ENCODE measurements at places on chromosomes 7 and 10.
A peak's percentile ranks its signal among the peaks of the same experiment; 100 is the strongest.

DNA sequence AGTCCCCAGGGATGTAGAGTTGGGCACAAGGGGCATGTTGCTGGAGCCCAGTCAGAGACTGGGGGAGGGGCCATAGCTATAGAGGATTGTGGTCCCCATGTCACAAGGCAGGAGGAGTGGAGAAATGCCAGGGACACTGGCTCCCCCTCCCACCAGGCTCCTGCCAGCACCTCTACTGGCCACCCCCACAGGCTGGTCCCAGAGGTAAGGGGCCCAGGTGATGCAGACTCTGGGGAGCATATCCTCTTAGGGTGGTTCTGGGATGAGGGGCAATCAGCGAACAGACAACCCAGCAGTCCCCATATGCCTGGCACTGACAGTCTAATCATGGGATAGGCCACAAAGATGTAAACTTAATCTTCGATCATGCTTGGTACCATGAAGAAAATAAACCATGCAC is 21.2 kb downstream of the C10orf71 start:
- no peak for DNase-seq

- DNase-seq: no peak
Observed at GRCh38 chr7:27109466-27110185, 7.1 kb upstream of the HOXA2 start.

DNA sequence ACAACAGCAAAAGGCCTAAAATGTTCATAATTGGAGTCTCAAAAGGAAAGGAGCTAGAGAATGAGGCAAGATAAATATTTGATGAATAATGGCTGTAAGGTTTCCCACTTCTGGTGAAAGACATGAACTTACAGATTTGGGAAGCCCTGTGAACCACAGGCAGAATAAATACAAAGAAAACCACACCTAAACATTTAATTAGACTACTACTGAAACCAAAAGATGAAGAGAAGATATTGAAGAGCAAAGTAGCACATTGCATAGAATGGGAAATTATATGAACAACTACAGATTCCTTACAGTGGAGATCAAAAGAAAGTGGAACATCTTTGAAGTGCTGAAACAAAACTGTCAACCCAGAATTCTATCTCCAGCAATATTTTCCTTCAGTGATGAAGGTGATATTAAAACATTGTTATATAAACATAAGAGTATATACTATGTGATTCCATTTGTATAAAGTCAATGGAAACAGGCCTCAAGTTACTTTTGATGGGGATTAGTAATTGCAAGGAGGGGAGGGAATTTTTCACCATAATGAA is 191.3 kb upstream of the KAT6B start:
- no peak for DNase-seq

GRCh38 chr10:24726626-24727025 is 2.9 kb upstream of the ARHGAP21 start:
- no peak for DNase-seq

DNA sequence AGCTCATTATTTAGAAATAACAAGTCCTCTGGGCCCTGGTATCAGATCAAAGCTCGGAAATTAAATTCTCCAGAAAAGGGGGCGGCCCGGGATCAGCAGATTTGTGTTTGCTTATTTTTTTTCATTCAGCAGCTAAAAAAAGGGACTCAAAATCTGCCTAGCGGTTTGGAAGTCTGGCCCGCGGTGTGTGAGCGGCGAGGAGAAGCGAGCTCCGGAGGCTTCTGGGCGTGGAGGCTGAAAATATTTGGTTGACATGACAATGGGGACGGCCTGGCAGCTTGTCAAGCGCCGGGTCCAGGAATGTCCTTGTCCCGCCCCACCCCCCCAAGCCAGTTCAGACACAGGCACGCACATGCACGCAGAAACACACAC is 43.4 kb downstream of the FOXL3 start:
- DNase-seq: peak; percentile 76

DNA sequence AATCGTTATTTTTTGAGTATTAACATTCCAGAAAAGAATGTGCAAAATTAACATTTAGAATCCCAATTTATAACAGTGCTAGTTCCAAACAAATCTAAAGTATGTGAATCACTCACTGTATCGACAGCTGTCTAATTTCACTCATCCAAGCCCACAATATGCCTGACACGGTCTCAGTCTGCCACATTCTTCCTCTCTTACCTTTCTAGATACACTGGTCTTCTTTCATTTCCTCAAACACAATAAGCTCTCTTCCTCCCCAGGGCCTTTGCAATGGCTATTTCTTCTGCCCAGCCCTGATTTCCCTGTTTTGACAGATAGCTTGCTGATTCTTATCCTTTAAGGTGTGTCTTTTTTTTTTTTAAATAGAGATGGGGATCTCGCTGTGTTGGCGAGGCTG is 48.8 kb downstream of the UBE2H start:
- DNase-seq: no peak

- DNase-seq: no peak
Observed at GRCh38 chr7:105875505-105875904, 894 bp downstream of the ATXN7L1 start.

DNA sequence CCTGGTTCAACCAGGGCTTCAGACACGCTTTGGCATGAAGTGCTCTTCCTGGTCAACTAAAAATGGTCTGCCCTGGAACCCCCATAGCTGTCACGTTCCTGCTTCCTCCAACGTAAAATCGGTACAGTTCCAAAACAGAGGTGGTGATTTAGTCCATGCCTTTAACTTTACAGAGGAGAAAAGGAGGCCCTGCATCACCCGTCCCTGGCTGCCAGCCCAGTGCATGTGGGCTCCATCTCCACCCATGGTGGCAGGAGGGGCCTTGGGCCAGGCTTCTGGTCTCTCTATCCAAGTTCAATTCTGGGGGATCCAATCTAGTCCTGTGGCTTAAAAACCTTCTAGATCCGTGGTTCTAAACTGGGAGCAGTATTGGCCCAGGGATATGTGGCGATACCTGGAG is 18.7 kb downstream of the ECHDC3 start:
- no peak for DNase-seq

DNA sequence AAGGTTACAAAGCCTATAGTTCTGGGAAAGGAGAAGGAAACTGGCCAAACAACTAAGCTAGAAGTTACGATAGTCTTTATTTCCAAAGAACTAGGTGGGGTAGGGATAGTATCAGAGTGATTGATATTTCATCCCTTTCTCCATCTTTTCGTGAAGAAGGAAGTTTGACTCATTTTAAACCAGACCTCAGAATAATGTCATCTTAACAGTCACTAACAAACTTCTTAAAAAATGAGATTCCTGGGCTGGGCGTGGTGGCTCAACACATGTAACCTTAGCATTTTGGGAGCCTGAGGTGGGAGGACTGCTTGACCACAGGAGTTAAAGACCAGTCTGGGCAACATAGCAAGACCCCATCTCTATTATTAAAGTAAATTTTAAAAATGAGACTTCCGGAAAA is 69.4 kb downstream of the ARL4A start:
- DNase-seq: no peak

- DNase-seq: no peak
Observed at GRCh38 chr7:99034932-99035722, 108.8 kb downstream of the SMURF1 start.

DNA sequence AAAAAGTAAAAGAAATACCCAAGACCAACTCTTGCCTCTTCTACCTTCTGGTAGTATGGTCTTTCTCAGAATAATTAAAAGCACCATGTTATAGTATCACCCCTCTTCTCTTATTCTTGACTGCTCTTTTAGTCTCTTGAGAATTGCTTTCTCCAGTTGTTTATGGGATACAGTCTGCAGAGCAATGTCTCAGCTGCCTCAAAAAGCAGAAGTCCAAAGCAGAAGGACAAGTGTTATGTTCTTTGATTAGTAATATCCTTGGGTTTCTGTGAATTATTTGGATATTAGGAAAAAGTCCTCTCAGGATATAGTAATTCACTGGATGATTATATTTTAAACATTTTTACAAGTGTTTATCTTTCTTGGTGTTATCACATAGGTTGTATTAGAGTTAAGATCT is 7.4 kb downstream of the TAS2R41 start:
- no peak for DNase-seq

- no peak for DNase-seq
Observed at GRCh38 chr10:78650122-78650521, 418.6 kb upstream of the ZMIZ1 start.

DNA sequence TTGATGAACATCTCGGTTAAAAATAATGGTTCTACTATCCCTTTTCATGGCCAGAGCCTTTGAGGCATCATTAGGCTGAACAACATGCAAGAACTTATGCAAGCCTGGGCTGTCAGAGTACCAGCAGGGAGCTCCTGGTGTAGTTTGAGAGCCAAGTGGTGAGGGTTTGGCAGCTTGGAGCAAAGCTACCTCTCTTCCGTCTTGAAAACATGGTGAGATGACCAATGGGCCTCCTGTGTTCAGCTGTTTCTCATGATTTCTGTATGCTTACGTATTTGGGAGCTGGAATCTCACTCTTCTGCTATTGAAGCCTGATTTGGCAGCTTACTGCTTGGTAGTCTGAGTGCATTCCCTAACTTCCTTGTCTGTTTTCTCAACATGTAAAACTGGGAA is 150.4 kb downstream of the CXCL12 start:
- DNase-seq: peak; percentile 60

DNA sequence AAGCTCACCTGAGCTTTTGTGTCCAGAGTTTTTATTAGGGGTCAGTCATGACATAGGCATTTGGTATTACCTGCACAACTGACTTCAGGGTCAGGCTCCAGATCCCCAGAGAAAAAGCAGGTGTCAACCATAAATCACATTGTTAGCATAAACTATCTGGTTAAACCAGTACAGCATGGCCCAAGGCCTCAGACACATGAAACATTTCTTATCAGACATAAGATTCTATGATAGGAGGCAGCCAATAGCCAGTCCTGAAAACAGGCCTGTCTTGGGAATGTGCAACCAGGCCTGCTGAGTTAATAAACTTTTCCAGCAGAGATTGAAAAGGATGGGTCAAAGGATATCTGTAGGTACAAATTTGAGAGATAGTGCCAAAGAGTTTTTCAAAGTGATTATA is 116.1 kb downstream of the TPST1 start:
- no peak for DNase-seq

DNA sequence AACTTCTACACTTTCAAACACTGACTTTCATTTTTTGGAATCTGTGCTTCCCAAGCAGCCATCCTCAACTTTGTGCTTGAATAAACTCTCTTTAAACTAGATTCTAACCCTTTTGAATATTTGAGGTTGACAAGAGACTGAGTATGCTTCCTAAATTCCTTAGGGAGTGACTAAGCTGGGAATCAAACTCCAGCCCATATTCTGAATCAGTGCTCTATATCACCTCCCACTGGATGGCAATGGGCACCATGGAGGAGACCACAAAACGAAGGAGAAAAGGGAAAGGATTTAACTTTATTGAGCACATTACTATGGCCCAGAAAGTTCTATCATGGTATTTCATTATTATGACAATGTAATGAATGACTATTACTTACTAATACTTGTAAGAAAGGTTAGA is 17.2 kb upstream of the SLC26A4 start:
- no peak for DNase-seq

DNA sequence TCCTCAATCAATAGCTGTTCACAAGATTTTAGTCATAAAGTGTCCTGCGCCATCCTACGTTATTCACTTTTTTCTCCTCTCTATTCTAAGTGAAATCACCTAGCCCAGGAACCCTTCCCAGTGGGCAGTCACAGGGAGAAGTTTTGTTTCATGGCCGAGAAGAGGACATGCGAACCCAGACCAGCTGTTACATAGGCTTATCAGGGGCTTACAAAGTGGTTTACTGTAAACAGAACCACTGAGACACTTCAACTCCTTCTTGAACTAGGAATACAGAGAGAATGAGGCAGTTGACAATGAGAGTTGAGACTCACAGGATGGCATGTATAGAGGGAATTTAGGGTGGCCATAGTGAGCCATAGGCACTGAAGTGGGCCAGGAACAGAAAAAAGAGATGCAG is 246.9 kb upstream of the GLI3 start:
- no peak for DNase-seq

DNA sequence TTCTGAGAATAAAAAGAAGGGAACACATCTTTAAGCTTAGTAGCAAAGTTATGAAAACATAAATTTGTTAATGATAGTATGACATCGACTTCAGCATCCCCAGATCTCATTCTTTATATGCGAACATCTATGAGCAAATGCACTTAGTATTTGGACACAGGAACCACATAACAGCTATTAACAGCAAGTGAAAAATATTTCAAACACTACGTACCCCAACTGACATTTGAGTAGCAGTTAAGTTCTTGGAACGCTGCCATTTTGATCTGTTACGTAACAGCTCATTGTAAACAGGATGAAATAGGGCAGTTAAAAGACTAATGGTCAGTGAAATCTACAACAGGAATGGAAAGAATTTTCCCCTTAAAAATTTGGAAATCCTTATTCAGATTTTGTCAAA is 428.9 kb downstream of the TNS3 start:
- DNase-seq: no peak

- no peak for DNase-seq
Observed at GRCh38 chr7:81616951-81617350, 152.9 kb downstream of the HGF start.

DNA sequence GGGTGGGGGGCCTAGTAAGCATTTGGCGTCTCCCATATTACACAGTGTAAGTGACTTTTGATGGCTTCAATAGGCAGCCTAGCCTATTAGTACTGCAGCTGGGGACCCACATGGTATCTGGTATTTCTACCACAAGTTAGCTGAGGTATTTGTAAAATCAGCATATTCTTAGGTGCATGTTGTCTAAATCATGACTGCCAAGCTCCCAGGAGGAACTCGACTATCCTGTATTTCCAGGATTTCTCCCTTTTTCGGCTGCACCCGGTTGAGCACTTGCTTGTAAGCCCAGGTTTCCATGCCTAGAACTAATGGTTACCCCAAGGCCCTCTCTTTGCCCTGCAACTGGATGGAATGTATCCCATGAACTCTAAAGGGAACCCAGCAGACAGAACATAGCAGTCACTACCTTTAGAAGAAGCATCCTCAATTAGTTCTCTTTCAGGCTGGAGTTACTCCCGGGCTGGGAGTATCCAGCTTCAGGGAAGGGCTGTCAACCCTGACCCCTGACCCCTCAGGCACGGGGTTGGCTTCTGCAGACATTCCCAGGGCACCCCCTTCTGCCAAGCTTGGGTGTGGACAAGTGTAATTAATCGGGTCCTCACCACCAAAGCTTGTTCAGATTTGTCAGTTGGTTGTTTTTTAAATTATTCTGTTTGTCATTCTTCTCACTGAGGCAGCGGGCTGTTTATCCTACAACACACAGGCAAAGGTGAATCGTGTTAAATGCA is 90.3 kb upstream of the PARD3 start:
- DNase-seq: no peak

DNA sequence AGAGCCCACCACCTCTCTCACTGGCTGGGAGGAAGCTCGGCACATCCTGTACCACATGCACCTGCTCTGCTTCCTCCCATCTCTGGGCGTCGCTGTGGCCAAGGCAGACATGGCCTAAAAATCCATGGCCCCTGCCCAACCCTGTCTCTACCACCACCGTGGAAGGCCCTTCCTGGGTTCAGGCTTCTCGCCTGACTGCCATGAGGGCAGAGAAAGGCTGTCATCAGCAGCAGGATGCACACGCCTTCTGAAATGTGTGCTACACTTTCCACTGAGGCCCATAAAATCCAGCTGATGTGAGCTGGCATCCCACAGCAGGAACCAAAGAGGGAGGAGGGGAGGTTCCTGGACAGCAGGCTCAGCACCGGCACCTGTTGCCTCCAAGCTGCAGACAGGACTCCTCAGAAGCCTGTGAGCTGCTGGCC is 93.4 kb downstream of the PTPRN2 start:
- DNase-seq: no peak

Measured in breast epithelium (tissue), 4 donors.